ENCODE measurements at places on chromosomes 1 and 21.

DNA sequence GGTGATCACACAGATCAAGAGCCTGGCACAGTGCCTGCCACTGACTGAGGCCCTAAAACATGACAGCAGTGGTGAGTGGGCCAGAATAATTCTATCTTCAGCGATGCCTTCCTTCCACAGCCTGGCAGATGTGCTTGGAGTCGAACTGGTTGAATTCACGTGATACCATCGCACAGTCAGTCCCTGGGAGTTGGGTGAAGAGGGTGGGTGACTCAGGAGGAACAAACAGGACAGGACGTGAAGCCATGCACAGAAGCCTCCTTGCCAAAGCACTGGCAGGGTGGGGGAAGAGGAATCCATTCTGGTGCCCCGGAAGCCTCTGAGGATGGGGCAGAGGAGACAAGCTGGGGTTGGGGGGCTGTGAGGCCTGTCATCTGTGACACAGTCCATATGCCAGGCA lies 80.3 kb upstream of the WNT4 start:
- no peak for DNase-seq

GRCh38 chr1:26112407-26112775 lies 767 bp downstream of the PDIK1L start:
- DNase-seq, result no peak

DNA sequence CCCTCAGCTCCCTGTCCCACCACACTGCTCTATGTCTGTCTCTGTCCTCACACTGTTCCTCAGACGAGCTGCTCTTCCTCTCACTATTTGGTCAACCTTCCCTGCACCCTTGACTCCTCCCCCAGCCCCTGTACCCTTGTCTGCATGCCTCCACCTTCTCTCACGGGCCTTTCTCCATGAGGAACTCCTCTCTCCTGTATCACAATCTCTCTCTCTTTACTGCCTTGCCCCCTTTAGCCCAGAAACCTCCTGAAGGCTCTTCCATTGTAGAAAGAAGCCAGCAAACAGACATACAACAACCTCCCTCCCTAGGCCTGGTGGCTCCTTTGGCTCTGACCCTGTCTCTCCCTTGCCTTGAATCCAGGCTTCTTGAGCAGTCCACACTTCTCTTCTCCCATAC lies 251.6 kb upstream of the CSF3R start:
- DNase-seq, result no peak

- no peak for DNase-seq
Observed at GRCh38 chr1:205994346-205994745, 8.8 kb downstream of the RAB7B start.

DNA sequence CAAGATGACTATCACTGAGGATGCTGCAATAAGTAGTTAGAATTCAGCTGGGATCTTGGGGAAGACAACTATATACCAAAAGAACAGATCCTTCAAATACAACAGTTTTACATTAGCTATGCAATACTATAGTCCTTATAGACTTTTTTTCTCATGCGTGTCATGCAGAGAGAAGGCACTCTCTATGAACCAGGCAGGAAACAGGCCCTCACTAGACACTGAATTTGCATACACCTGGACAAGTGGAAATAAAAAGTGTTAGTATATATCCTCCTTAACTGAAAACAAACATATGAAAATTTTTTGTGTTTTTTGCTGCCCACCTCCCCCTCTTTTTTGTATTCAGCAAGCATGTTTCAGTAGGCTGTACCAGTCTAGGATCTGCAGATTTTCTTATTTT lies 29.9 kb downstream of the TMCO1 start:
- DNase-seq, result no peak

- DNase-seq, result no peak
Observed at GRCh38 chr1:119326251-119326650, 42.3 kb upstream of the HAO2 start.

DNA sequence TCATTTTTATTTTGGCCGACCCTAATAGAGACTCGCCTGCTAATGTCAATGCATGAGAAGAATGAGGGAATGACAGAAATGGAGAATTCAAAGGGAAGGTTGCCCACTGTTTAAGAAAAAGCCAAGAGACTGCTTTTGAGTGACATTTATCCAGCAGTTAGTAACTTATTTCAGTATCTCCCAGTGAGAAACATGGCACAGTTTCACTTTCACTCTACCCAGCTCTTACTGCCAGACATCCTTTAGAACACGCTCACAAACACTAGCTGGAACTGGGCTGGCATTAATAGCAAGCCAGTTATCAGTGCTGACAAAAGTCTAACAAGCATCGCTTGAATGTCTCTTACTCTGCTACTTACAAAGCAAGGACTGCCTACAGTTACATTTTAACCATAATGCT lies 8.5 kb downstream of the GGPS1 start:
- no peak for DNase-seq

GRCh38 chr1:204072931-204073836 lies at the start of gene SOX13:
Gene SOX13 (plus strand): TSS chr1:204073115. CDS start chr1:204112916, 39,801 bp downstream.
- DNase-seq, result no peak

GRCh38 chr1:199182186-199182843 lies 543.5 kb downstream of the PTPRC start:
- no peak for DNase-seq

- DNase-seq, result no peak
Observed at GRCh38 chr1:227136210-227136820, 182.0 kb downstream of the CDC42BPA start.

GRCh38 chr21:27550287-27550686 lies 583.4 kb upstream of the ADAMTS5 start:
- DNase-seq, result no peak

GRCh38 chr1:79974659-79975058 lies 968.1 kb upstream of the ADGRL4 start:
- DNase-seq, result no peak

DNA sequence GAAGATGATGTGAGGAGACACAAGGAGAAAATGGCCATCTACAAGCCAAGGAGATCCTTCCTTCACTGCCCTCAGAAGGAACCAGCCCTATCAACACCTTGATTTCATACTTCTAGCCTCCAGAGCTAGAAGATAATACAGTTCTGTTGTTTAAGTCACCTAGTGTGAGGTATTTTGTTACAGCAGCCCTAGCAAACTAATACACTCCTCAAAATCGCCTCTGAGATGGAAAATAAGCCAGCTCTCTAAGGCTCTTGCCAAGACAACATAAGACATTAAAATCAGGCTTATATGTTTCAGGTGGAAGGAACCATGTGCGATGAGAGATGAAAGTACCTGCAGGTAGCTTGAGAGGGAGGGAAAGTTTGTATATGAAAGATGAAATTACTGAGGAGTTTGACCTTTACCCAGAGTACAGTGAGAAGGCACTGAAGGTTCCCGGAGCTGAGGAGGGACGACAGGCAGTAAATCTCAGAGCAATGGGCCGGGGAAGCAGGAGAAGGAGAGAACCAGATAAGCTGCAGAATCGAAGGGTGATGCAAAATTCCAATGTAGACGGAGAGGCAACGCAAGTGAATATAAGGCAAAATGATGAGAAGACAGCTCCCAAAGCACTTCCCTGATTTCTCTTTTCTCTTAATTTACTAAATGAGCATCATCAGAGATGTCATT lies 84.7 kb downstream of the HHIPL2 start:
- no peak for DNase-seq

GRCh38 chr1:192453360-192453992 lies 122.1 kb upstream of the RGS1 start:
- no peak for DNase-seq

DNA sequence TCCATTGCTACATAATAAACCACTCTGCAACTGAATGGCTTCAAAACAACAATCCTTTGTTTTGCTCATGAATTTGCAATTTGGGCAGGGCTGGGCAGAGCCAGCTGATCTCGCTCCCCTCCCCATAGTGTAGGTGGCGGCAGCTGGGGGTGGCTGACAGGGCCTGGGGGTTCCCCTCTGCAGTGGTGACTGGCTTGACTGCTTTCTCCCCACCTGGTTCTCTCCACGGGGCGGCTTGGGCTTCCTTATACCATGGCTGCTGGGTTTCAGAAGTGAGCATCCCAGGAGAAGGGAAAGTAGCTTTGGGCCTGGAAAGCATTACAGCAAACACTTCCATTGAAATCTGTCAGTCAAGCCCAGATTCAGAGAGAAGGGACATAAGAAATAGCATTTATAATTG lies 129.7 kb upstream of the ZBTB40 start:
- no peak for DNase-seq
